Stimulated activated CD4-positive, alpha-beta T cell treated with anti-CD3 and anti-CD28 coated beads, TNF-alpha, amount 100 ng/mL, for 4 hours (primary cell): ENCODE measurements at places on chromosomes 6 and 20.

DNA sequence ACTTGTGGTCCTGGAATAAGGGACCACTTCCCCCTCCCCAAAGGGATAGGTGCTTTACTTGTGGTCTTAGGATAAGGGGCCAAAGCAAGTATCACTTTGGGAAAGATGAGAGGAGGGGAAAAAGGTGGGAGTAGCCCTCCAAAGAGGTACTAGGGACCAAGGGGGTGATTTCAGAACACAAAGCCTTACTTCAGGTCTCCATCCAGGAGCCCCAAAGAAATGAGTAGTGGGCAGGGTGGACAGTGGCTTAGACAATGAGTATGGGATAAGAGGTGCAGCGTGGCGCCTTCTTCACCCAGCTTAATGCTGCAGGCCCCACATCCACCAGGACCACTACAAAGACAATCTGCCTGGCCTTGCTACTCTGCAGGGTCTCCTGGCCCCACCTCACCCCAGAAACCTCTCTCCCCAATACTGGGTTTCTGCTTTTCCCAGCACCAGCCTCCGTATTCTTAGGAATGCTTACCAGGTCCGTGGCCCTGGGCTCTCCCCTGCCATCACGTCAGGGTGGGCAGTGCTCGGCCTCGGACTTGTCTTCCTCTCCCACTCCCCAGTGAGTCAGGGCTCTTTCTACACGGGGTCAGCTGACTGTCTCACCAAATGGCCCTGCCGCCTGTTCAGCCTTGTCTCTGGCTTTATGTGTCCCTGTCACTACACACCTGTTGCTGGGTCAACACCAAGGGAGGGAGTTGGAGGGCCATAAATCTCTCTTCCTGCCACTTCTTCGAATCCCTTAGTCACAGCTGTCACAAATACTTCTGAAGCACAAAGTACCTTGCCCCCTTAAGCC, 3.1 kb downstream of the NNAT start:
- DNase-seq = no peak

- DNase-seq = no peak
Observed at GRCh38 chr6:24412294-24412693, 9.6 kb downstream of the MRS2 start.

GRCh38 chr6:43593938-43594337, 18.0 kb downstream of the POLH start:
- no peak for DNase-seq

GRCh38 chr6:47043286-47043685, 1.2 kb upstream of the ADGRF1 start:
- no peak for DNase-seq

DNA sequence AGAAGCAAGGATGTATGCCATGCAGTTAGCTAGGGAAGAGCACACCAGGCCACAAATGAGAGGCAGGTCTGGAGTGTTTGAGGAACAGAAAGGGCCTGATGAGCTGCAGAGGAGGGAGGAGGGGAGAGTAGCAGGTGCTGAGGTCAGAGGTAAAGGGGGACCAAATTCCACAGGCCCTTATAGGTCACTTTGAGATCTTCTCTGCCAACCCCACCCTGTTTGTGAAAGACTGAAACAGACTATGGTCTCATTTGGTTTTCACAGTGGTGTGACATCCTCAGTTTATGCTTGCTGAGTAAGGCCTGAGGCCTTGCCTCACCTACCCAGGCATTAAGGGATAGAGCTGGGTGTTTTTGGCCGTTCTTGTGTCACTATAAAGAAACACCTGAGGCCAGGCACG, 187.7 kb upstream of the MYLIP start:
- no peak for DNase-seq

GRCh38 chr6:119333707-119334295, 15.8 kb downstream of the MAN1A1 start:
- DNase-seq = no peak

GRCh38 chr6:4612636-4613171, 163.5 kb upstream of the CDYL start:
- no peak for DNase-seq

DNA sequence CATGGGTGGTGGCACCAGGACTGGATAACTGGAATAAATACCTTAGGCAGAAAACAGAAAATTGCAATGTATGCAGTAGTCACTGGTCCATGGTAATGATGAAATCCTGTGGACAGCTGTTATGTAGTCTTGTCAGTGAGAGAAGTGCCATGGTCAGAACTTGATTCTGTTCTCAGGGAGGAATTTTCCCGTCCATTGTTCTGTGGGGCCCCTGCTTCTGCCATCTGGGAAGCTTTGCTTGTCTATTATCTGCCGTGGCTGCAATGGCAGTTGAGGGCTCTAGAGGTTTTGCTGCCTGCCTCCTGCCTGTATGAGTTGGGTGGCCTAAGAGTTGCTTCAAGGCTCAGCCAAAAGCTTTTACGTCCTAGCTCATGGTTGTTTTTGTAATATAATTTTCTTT, 126.8 kb upstream of the SLC35B3 start:
- DNase-seq = no peak

GRCh38 chr6:91812596-91813274, 1225.9 kb upstream of the MAP3K7 start:
- no peak for DNase-seq

GRCh38 chr20:42609618-42610017, 580.1 kb downstream of the PTPRT start:
- DNase-seq = no peak

GRCh38 chr6:159508931-159509330, 184.1 kb downstream of the SOD2 start:
- no peak for DNase-seq

GRCh38 chr6:2854396-2854982, 12.8 kb upstream of the SERPINB1 start:
- no peak for DNase-seq

DNA sequence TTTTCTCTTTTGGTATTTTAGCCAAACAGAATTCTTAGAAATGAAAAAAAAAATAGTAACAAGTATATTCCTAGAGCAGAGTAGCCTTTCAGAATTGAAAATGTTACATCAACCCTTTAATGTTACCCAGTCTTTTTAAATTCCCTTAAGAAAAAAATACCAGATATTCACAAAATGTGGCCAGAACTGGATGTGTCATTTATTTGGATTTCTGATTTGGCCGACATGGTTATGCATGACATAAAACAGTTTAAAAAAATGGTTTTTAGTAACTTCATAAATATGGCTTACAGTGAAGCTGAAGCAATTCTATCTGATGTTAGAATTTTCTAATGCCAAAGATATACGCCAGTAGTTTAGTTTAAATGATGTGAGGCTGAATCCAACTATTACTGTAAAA, 112.0 kb downstream of the ATXN1 start:
- DNase-seq = no peak

- no peak for DNase-seq
Observed at GRCh38 chr6:18656506-18656905, 269.4 kb downstream of the RNF144B start.

DNA sequence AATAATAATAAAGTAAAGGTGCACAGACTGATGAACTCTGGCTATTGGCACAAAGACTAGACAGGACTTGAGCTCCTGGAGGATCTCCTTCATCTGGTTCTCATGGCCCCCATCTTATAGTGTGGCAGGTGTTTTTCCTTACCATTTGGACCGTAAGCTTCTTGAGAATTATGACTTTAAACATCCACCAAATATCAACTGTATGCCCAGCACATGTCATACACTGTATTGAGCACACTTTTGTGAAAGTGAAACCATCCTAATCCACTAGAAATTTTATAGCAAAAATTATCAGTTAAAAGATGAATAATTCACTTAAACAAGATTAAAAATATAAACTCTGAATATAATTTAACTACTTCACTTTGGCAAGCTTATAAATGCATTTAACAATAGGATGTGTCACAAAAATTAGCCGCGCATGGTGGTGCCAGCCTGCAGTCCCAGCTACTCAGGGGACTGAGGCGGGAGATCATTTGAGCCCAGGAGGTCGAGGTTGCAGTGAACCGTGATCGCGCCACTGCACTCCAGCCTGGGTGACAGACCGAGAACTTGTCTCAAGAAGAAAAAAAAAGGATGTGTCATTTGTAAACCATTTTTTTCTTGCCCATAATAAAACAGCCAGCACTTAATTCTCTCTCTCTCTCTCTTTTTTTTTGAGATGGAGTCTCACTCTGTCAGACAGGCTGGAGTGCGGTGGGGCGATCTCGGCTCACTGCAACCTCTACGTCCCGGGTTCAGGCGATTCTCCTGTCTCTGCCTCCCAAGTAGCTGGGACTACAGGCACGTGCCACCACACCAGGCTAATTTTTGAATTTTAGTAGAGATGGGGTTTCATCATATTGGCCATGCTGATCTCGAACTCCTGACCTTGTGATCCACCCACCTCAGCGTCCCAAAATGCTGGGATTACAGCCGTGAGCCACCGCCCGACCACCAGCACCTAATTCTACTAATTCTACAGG, 9.1 kb downstream of the HIVEP2 start:
- DNase-seq = no peak

- no peak for DNase-seq
Observed at GRCh38 chr6:42448391-42448790, 3.3 kb downstream of the TRERF1 start.

DNA sequence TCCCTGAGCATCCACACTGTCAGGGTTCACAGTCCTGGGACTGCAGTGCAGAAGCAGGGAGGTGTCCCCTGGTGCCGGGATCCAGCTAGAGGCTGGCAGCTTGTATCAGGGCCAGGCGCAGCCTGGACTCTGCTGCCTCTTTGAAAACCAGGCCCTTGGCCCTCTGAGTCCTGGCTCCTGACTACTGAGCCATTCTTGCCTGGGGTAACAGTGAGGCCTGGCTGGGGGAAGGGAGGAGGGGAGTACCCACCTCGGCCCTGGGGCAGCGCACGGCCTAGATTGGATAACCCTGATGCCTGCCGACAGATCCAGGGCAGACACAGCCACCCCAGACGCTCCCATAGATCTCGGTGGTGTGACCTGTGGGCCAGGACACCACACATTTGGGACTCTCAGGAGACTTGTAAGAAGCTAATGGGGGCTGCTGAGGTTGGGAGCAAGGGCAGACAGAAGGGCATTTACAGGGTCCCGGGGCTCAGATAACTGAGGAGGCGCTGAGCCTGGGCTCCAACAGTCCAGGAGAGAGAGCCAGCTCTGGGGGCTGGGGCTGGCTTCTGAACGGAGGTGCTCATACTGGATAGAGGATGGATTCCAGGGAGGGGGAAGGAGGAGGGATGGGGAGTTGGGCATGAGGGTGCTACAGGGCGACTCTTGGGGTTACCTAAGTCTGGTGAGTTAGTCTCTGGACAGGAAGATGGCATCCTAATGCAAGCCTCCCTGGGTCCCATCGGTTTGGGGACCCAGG, 30.5 kb downstream of the SPDEF start:
- no peak for DNase-seq

DNA sequence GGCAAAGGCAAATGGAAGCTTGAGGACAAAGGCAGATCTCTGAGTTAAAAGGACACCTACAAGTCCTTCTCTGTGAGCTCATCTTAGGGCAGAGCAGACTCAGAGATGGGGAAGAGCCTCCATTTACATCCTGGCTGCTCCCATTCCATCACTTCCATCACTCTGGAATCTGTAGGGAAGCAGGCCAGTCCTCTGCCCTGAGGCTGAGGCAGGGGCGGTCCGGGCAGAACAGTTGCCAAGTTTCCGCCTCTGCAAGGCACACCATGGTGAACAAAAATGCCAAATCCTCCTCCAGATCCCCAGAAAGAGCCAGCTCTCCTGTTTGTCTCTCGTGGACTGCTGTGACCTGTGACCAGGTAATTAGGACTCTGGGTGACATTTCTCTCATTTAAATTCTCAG, 209.6 kb upstream of the SSTR4 start:
- DNase-seq = no peak

DNA sequence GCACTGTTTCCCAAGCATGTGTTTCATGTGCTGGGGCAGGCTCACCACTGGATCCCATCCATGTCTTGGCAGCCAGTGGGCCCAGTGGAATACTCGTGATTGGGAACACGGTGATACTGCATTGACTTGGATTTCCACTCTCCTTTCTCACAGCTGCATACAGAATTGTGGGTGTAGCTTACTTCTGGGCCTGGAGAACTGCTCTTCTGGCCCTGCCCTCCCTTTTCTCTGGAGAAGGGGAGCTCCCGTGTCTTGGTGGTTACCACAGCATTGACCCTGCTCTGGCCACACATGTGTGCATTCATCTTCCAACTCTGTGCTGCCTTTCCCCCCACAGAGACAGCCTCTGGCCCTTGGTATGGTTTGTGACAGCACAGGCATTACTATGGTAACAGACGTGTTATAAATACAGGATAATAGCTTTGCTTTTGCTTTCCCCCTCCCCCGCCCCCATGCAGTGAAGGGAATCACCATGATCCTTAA, 21.6 kb downstream of the SOBP start:
- DNase-seq = no peak
